ENCODE measurements at places on chromosomes 7 and 10. TPM values are rescaled to one million over a fixed set of nuclear protein-coding genes. Genes with fewer than 3 reads are reported as not detected.

RBP4 gene
- 1.1 TPM for total RNA-seq

WNT8B gene
- total RNA-seq, result not detected

PDE6C gene
- not detected for total RNA-seq

OR6B1 gene
- not detected for total RNA-seq

TMEM229A gene
- not detected for total RNA-seq

ICA1 gene
- total RNA-seq, result 54.9 TPM

UCN3 gene
- not detected for total RNA-seq
